ENCODE measurements at places on chromosomes 4 and X.

DNA sequence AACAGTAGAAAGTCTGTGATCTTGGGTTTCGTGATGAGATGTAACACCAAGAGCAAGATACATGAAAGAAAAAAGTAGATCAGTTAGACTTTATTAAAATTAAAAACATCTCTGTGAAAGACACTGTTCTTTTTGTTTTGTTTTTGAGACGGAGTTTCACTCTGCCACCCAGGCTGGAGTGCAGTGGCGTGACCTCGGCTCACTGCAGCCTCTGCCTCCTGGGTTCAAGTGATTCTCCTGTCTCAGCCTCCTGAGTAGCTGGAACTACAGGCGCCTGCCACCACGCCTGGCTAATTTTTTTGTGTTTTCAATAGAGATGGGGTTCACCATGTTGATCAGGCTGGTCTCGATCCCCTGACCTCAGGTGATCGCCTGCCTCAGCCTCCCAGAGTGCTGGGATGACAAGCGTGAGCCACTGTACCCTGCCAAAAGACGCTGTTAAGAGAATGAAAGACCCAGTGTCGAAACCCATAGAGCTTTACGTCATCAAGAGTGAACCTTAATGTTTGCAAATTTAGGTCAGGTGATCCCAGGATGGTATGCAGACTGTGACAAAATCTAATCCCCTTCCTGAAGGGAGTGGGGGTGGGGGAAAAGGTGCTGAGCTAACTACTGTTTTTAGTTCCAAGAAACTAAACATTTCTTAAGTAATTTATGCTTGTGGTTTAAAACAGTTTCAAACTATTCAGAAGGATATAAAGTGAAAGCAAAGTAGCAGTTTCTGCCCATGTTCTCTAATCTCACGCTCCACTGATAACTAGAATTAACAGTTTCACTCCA, 8.0 kb downstream of the OFD1 start:
- peak; percentile 23 for DNase-seq

GRCh38 chr4:153479101-153479500, 12.9 kb downstream of the TMEM131L start:
- DNase-seq, result no peak

DNA sequence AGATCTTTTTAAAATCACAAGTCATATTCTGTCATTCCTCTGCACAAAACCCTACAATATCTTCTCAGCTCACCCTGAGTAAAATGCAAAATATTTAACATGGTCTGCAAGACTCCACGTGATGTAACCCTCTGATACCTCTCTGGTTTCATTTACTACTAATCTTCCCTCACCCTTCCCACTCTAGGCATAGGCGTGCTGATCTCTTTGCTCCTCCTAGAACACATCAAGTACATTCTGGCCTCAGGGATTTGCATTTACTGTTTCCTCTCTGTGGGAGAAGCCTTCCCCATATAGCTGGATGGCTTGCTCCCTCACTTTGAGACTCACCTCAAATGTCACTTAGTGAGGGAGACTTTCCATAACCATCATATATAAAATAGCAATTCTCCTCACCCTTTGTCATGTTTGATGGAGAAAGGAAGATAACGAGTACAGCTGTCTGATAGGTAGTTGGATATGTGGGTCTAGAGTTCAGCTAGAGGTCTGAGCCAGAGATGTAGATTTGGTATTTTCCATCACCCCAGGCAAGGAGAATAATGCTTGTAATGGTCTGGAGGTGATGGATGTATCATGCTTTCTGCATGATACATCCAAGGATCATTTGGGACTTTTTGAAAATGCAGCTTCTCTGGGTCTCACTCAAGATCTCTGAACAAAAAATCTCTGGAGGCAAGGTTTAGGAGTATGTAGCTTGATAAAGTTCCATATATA, 123.9 kb upstream of the VAMP7 start:
- DNase-seq, result no peak

DNA sequence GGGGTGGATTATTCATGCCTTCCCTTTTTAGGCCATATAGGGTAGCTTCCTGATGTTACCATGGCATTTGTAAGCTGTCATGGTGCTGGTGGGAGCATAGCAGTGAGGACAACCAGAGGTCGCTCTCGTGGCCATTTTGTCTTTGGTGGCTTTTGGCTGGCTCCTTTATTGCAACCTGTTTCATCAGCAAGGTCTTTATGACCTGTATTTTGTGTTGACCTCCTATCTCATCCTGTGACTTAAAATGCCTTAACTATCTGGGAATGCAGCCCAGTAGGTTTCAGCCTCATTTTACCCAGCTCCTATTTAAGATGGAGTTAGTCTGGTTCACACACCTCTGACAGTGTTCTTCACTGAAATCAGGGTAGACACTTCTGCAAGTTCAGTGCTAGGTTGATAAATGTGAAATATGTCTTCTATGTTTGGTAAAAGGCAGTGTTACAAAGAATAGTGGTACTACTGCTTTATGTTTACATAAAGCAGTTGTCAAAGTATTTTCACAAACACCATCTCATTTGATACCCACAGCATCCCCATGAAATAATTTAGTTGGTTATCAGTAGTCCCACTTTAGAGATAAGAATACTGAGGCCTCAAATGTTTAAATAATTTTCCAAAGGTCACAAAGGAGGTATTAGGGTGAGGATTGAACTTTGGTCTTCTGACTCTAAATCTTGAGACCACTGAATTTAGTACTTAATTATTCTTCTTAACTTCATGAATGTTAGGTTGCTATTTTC, 77.1 kb upstream of the C4orf54 start:
- DNase-seq, result no peak

DNA sequence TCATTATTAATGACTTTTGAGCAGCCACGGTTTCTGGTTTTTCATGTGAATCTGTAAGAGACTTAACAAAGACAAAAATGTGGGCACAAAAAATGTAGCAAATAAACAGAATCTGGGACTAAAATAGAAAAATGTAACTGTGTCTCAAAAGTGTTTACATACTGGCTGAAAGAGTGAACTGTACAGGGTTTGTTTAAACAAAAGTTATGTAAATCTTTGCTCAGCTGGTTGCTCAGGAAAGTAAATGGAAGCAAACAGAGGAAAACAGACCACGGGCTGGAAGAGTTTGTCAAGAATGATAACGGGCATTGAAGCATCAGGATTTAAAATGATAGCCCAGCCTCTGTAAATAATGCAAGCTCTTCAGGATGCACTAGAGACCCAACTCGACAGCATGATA, 921.8 kb upstream of the FTHL17 start:
- DNase-seq, result no peak

DNA sequence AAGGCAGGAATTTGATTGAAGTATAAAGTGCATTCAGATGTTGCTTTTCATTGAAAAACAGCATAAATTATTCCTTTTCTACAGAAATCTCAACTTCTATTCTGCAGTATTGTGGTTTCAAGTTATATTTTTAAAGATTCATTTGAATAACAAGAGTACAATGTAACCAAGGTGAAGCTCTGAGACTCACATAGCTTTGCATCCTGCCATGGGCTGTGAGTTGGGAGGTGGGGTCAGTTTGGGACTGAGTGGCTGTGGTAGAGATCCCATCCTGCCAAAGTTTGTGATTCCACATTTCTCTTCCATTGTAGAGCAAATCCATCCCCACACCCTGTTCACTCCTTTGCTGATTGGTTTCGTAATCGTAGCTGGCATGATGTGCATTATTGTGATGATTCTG, 69.2 kb downstream of the KIT start:
- no peak for DNase-seq

DNA sequence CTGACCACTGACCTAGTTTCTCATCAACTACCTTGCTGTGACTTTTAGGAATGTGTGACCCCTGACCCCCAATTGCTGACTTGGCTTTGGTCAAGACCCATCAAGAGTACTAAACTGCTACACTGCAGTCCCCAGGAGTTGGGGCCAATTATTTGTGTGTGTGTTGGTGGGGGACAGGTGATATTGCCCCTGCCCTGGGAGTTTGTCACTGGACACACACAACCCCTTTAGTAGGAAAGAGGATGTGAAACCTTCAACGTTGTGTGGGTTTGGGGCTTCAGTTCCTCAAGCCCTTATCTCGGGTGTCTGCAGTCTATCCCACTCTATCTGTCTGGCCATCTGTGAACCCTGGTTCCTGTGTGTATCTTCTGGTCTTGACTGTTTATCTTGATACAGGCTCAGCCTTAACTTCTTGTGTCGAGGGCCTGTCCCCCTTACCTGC, 6.5 kb downstream of the SASH3 start:
- no peak for DNase-seq

- no peak for DNase-seq
Observed at GRCh38 chr4:168908093-168908492, 102.0 kb downstream of the CBR4 start.
